ENCODE measurements at places on chromosomes 2 and 18. TPM values are rescaled to one million over a fixed set of nuclear protein-coding genes. Genes with fewer than 3 reads are reported as not detected.

- DNase-seq, result no peak
These were observed 742.9 kb upstream of the DDX18 start for GRCh38 chr2:117071556-117072102.

- DNase-seq, result no peak
These were observed 73.6 kb downstream of the SPHKAP start for GRCh38 chr2:228107846-228108245.

DNA sequence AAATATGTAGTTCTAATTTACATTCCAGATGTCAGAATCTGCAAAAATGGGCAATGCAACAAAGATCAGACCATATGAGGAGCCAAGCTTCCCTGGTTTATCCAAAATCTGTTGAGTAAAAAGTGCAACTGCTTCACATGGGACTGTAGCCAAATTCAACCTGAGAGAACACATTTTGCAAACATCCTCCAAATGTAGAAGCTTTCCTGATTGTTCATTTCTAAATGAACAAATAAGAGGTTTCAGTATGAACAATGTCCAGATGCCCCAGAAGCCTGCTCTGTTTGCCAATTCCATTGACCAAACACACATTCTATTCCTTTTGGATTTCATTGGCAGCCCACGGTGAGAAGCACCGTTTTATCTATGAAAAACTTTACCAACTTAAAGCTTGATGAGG, 117.9 kb upstream of the OSR1 start:
- DNase-seq, result no peak

GRCh38 chr2:147860009-147860408, 15.2 kb downstream of the ACVR2A start:
- no peak for DNase-seq

- DNase-seq, result peak; percentile 28
These were observed 2.9 kb upstream of the DLX2 start for GRCh38 chr2:172105471-172106107.

DNA sequence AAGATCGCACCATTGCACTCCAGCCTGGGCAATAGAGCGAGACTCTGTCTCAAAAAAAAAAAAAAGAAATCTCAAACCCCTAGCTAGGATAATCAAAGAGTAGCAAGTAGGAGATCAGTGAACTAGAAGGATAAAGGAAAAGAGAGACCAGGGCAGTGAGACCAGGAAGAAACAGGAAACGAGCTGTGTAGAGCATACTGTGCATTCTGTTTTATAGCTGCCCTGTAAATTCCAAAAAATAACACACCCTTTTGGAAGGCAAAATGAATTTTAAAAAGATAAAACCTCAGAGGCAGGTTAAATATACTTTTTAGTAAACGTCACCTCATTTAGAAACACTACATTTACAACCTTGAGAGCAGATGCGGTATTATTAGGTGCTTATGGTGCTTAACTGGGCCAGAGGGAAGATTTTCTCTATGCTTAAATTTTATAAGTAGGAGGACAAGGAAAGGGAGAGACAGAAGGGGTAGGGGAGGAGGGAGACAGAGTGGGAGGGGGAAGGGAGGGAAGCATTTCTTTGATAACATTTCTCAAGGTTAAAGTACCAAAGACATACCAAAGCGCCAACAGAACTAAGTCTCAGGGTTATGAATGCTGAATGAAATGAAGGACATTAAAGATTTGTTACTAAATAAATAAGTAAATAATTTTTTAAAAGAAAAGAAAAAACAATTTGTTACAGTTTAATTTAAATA, 30.1 kb downstream of the FEZ2 start:
- no peak for DNase-seq

DNA sequence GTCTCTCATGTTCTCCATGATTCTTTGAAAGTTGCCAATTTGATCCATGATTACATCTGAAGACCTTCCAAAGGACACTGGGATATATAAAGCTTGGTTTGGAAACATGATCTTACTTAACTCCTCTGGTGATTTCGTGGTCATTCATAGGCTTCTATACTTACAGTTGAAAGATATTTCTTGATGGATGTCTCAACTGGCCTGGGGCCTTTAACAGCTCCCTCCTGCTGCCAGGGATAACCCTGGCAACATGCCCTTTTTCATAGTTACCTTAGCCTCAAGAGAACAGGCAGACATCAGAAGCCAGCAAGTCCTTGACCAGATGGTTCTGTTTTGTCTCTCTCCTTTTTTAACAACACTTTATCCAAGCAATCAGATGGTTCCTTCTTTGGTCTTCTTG, 23.5 kb upstream of the MFF start:
- DNase-seq, result no peak

DNA sequence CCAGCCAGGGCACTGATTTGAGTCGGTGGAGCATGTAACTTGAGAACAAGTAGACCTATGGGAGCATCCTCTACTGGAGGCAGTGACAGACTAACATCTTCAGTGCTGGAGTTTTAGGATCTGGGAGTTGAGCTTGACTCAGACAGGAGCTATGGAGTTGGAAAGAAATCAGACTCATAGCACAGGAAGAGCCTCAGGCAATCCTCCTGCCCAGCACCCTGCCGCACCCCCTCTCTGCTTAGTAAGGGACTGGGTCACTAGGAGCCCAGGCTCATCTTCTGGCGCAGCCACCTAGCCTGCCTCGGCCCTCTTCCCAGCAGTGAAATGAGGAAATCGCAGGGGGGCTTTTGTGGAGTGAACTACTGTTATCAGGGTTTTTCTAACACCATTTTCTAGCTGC, 3.6 kb downstream of the ARID5A start:
- DNase-seq, result no peak

- no peak for DNase-seq
These were observed 152.1 kb upstream of the ID2 start for GRCh38 chr2:8529706-8530277.

DNA sequence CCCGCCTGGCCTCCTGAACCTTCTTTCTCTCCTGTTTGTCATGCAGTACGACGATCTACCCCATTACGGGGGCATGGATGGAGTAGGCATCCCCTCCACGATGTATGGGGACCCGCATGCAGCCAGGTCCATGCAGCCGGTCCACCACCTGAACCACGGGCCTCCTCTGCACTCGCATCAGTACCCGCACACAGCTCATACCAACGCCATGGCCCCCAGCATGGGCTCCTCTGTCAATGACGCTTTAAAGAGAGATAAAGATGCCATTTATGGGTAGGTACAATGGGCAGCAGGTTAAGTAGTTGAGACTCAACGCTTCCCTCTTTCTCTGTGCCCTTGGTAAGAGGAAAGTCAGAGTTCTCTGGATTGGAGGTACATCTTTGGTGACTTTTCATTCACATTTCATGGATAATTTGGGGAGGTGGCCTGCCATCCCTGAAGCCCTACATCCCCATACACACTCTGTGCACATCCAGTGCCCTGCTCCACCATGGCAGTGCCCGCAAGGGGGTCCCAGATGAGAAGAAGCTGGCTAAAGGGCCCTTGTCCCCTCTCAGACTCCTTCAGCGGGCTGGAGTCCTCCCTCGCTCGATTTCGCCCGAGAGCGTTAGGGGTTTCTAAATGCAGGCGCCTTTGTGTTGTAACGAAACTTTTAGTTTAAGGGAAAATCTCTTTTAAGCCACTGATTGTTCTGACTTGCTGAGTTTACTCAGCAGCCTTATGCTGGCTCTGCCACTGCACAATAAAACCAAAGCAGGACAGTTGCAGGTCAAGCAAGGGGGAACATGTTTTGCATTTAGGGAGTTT, 3.0 kb downstream of the MEIS1 start:
- DNase-seq, result no peak

Gene MCFD2
- 24.5 TPM for total RNA-seq

Gene STPG4
- total RNA-seq, result not detected

Gene AMER3
- total RNA-seq, result not detected

Gene VIT
- 1.9 TPM for total RNA-seq

Gene CFAP65
- total RNA-seq, result not detected

Gene CENPA
- 0.52 TPM for total RNA-seq

Gene POLR1B
- total RNA-seq, result 22.1 TPM

Gene ITGB6
- total RNA-seq, result not detected

Gene C2orf92
- total RNA-seq, result 20.9 TPM
